Common myeloid progenitor, CD34-positive (primary cell): ENCODE measurements at places on chromosomes 6 and 20.

GRCh38 chr6:52538901-52539354 is 37.9 kb downstream of the TRAM2 start:
- DNase-seq: no peak

DNA sequence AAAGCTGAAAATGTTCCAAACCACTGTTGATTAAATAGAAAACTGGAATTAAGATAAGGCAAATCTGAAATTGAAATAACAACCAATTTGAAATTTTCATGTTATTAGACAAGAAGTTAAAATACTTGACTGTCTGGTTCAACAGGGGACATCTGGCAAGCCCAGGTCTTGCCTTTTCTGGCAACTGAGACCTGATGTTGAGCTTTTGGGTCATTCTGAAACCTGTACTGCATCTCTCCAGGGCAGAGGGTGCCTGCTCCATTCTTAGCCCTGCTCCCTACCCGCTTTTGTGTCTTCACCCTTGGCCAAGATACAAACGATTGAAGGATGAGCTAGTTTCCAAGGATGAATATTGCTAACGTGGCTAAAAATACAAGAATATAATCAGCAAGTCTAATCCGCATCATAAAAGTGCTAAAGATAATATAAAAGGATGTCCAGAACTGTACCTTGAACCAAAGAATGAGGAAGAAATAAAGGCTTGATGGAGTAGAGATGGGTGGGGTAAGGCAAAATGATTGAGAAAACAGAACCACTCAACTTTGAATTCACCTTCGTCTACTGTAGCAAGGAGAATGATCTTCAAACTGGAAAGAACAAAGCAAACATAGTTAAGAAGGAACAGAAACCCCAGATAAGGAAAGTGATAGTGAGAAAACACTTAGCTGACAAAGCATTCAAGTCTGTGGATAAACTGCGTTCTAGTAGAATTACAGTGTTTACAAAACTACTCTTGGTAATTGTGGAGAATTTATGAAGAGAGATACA is 109.8 kb upstream of the MAN1A1 start:
- no peak for DNase-seq

DNA sequence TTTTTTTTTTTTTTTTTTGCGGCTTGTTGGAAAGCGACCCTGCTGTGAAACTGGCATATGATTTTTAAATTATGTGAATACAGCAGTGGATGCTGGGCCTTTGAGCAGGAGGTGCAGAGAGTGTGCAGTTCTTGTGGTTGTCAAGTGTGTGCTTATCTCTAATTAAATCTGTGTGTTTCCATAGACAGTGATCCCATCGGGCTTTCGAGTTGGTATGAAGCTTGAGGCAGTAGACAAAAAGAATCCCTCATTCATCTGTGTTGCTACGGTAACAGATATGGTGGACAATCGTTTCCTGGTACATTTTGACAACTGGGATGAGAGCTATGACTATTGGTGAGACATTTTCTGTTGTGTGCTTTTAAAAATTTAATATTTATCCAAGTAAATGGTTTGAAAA is 52.4 kb downstream of the L3MBTL3 start:
- DNase-seq: no peak

GRCh38 chr20:14865169-14865568 is 527.8 kb upstream of the FLRT3 start:
- DNase-seq: no peak

DNA sequence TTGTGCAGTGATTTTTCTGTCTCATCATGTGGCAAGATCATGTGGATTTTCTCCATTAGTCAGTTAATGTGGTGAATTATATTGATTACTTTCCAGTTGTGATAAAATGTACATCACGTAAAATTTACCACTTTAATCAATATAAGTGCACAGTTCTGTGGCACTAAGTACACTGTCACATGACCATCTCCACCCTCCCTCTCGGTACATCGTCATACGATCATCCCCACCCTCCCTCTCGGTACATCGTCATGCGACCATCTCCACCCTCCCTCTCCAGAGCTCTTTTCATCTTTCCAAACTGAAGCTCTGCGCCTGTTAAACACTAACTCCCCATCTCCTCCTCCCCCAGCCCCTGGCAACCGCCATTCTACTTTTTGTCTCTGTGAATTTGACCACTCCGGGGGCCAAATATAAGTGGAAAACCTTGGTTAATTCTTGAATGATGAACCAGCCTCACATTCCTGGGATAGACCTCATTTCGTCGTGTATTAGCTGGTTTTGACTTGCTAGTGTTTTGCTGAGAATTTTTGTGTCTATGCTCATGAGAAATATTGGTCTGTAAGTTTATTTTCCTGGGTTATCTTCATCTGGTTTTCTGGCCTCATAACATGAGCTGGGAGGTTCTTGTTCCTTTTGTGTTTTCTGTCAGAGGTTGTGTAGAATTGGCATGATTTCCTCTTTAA is 10.8 kb downstream of the NTSR1 start:
- DNase-seq: no peak
